Stomach (tissue), 19 donors: ENCODE measurements at places on chromosomes 2 and 18. TPM values are rescaled to one million over a fixed set of nuclear protein-coding genes. Genes with fewer than 3 reads are reported as not detected.

KCNJ13 gene
- 0.30 TPM for polyA plus RNA-seq

COPS7B gene
- 13.1 TPM for polyA plus RNA-seq

HOXD11 gene
- not detected for polyA plus RNA-seq

WNT10A gene
- not detected for polyA plus RNA-seq

ANKRD53 gene
- polyA plus RNA-seq: 0.88 TPM

DPP10 gene
- 0.18 TPM for polyA plus RNA-seq

ACKR3 gene
- 7.3 TPM for polyA plus RNA-seq

NOSTRIN gene
- polyA plus RNA-seq: 48.1 TPM

C1D gene
- 28.6 TPM for polyA plus RNA-seq

REG3A gene
- polyA plus RNA-seq: 4.4 TPM

FAM228A gene
- 0.23 TPM for polyA plus RNA-seq

SLC4A5 gene
- polyA plus RNA-seq: 0.12 TPM

ABCG8 gene
- polyA plus RNA-seq: not detected

ERCC3 gene
- polyA plus RNA-seq: 21.1 TPM

CDC42EP3 gene
- 6.7 TPM for polyA plus RNA-seq

CFAP210 gene
- polyA plus RNA-seq: 2.1 TPM

LIMS2 gene
- 33.0 TPM for polyA plus RNA-seq

SERPINB3 gene
- polyA plus RNA-seq: 46.5 TPM

CACNB4 gene
- 0.31 TPM for polyA plus RNA-seq

CDH7 gene
- not detected for polyA plus RNA-seq

CWC22 gene
- 6.5 TPM for polyA plus RNA-seq

SLC9A4 gene
- 18.0 TPM for polyA plus RNA-seq

LOXL3 gene
- polyA plus RNA-seq: 0.76 TPM

FLACC1 gene
- 0.46 TPM for polyA plus RNA-seq

C2orf92 gene
- 7.8 TPM for polyA plus RNA-seq

POMC gene
- 3.5 TPM for polyA plus RNA-seq

UGT1A10 gene
- 1.8 TPM for polyA plus RNA-seq

FN1 gene
- 42.0 TPM for polyA plus RNA-seq

HRH4 gene
- not detected for polyA plus RNA-seq

ARHGEF4 gene
- polyA plus RNA-seq: 1.4 TPM

PROM2 gene
- 14.5 TPM for polyA plus RNA-seq

LRRC30 gene
- not detected for polyA plus RNA-seq

RPRD1A gene
- 19.3 TPM for polyA plus RNA-seq

CGREF1 gene
- 3.2 TPM for polyA plus RNA-seq

PPP1R1C gene
- polyA plus RNA-seq: 3.7 TPM

PDE11A gene
- 0.37 TPM for polyA plus RNA-seq

MEP1B gene
- polyA plus RNA-seq: not detected

NXPH2 gene
- not detected for polyA plus RNA-seq

CAVIN2 gene
- polyA plus RNA-seq: 6.2 TPM

IL37 gene
- not detected for polyA plus RNA-seq

STPG4 gene
- not detected for polyA plus RNA-seq

POTEF gene
- polyA plus RNA-seq: not detected

B4GALT6 gene
- 1.3 TPM for polyA plus RNA-seq
